ENCODE measurements at places on chromosomes 7 and 10. TPM values are rescaled to one million over a fixed set of nuclear protein-coding genes. Genes with fewer than 3 reads are reported as not detected.

Gene TSPAN14
- 61.5 TPM for total RNA-seq

Gene GDF10
- 3.8 TPM for total RNA-seq

DNA sequence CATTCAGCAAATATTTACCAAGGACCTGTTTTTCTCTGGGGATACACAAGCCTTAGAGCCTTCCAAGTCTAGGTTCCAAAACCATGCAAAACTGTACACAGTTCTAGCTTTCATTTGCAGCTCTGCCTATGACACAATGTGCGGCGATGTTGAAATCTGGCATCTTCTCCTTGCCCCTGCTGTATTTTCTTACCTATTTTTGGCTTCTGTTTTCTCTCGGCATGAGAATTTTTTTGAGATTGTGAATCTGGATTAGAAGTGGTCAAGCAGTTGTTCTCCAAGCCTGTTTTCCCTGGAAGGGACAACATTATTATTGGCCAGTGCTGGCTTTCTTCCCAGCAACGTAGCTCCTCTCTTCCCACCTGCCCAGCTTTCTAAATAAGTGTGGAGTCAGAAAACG is 176.3 kb downstream of the CREB5 start:
- DNase-seq: no peak

GRCh38 chr10:131003455-131003854 is 308.1 kb downstream of the TCERG1L start:
- DNase-seq: no peak

- DNase-seq: no peak
Observed at GRCh38 chr10:6280291-6280690, 77.6 kb downstream of the PFKFB3 start.

GRCh38 chr10:71854031-71854430 is 3.0 kb upstream of the PSAP start:
- peak; percentile 38 for DNase-seq

Measured in aorta (tissue), 5 donors.